ENCODE measurements at places on chromosomes 5 and 9. TPM values are rescaled to one million over a fixed set of nuclear protein-coding genes. Genes with fewer than 3 reads are reported as not detected.

The TMOD1 gene
- 0.22 TPM for polyA plus RNA-seq

The SPINK1 gene
- not detected for polyA plus RNA-seq

The NRARP gene
- polyA plus RNA-seq: 1.4 TPM

The ZBED3 gene
- 5.0 TPM for polyA plus RNA-seq

The PAPPA gene
- 0.40 TPM for polyA plus RNA-seq

The ARHGAP26 gene
- 0.83 TPM for polyA plus RNA-seq

The FUT7 gene
- polyA plus RNA-seq: 0.69 TPM

The NIPAL4 gene
- polyA plus RNA-seq: not detected
